ENCODE measurements at places on chromosomes 4 and X. TPM values are rescaled to one million over a fixed set of nuclear protein-coding genes. Genes with fewer than 3 reads are reported as not detected.

The ADH1C gene
- total RNA-seq = not detected

DNA sequence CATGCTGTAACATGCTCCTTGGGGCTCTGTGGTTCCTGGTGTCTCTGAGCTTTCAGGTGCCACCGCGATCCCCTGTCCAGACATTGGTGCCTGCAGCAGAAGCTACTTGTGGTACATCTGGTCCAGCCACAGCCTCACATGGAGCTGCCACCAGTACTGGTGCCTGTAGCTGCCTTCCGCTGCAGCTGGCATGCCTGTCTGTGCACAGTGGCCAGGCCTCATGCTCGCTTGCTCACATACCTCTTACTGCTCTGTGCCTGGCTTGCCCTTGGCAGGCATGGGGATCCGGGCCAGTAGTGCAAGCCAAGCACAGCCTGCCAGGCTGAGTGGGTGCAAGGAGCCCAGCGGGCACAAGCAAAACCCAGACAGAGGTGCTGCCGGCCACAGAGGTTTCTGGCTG lies 618.6 kb downstream of the DMD start:
- no peak overlapping the region for H3K4me3 ChIP-seq
- no peak for DNase-seq
- H3K4me1 ChIP-seq = no peaks in the 10 kb centered on the region
- peaks cover 2% of the 10 kb centered on the region for H3K36me3 ChIP-seq
- H3K27me3 ChIP-seq = no peaks in the 10 kb centered on the region

DNA sequence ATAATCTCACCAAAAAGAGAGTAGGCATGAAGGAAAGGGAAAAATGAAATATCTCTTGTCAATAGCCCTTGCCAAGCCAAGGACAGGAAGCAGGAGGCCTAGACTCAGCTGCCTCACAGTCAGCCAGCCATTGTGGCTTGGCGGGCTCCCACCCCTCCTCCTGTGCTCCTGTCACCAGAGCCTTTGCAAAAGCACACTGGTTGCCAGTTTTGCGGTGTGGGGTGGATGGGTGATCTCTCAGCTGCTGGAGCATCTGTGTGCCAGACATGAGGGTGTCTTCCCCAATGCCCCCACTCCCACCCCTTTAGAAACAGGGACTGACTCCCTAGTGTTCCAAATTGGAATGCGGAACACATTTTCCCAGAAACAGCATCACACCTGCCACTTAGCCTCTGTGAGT lies 26.1 kb downstream of the ARHGEF6 start:
- H3K27ac ChIP-seq = no peak overlapping the region
- H3K4me1 ChIP-seq = peaks cover 2% of the 10 kb centered on the region
- no peaks in the 10 kb centered on the region for H3K36me3 ChIP-seq
- DNase-seq = no peak
- H3K4me3 ChIP-seq = no peak overlapping the region
- no peaks in the 10 kb centered on the region for H3K27me3 ChIP-seq

DNA sequence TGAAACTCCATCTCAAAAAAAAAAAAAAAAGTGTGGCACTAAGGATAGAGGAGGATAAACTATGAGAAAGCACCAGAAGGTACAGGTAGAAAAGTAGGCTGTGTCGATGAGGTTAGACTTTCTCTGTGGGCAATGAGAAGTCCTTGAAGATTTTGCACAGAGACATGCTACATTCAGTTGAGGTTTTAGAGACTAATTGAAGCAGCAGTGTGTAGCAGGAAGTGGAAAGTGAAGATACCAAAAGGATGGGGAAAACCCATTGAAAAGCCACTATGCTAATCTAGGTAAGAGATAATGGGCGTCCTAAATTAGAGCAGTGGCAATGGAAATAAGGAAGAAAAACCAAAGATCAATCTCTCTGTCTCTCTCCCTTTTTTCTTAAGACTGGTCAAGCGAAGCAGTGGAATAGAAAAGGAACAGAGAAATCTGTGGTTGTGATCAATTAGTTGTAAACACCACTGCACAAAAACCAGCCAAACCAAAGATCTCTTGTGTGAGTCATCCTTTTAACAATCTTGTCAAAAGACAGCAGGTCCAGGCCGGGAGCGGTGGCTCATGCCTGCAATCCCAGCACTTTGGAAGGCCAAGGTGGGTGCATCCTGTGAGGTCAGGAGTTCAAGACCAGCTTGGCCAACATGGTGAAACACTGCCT lies 3.5 kb downstream of the SPINK2 start:
- DNase-seq = no peak
- H3K36me3 ChIP-seq = no peaks in the 10 kb centered on the region
- H3K4me3 ChIP-seq = no peak overlapping the region
- H3K27me3 ChIP-seq = peaks cover 13% of the 10 kb centered on the region
- H3K4me1 ChIP-seq = no peaks in the 10 kb centered on the region
- H3K27ac ChIP-seq = no peak overlapping the region

- no peak overlapping the region for H3K27ac ChIP-seq
- peak; percentile 89 for DNase-seq
- no peaks in the 10 kb centered on the region for H3K36me3 ChIP-seq
- H3K4me1 ChIP-seq = no peaks in the 10 kb centered on the region
These were observed 283.2 kb downstream of the DCHS2 start for GRCh38 chr4:154208424-154208823.

- DNase-seq = no peak
- no peaks in the 10 kb centered on the region for H3K27me3 ChIP-seq
- no peaks in the 10 kb centered on the region for H3K4me1 ChIP-seq
These were observed 122.4 kb upstream of the NAP1L5 start for GRCh38 chr4:88819818-88820697.

- no peak overlapping the region for H3K27ac ChIP-seq
- peaks cover 17% of the 10 kb centered on the region for H3K36me3 ChIP-seq
- DNase-seq = no peak
- H3K4me3 ChIP-seq = no peak overlapping the region
These were observed 155.4 kb downstream of the AFAP1 start for GRCh38 chr4:7784131-7784870.
